A549 treated with CORT108297 at 1 μM for 4 hours (cell line): ENCODE measurements at places on chromosomes 2 and 18. TPM values are rescaled to one million over a fixed set of nuclear protein-coding genes. Genes with fewer than 3 reads are reported as not detected.

SPR gene
- 97.1 to 146 TPM (median 140 TPM) in 5 replicates for total RNA-seq

CHMP1B gene
- total RNA-seq = 42.9 to 51.4 TPM (median 46.4 TPM) in 5 replicates

TTC39C gene
- total RNA-seq = 8.0 to 12.8 TPM (median 11.8 TPM) in 5 replicates

IGFBP5 gene
- 0.10 to 0.27 TPM (median 0.19 TPM) in 5 replicates for total RNA-seq

LIMS3 gene
- total RNA-seq = not detected in 5 replicates

ABCA12 gene
- total RNA-seq = 0.15 to 0.40 TPM (median 0.29 TPM) in 5 replicates

ALPP gene
- 0.59 to 0.81 TPM (median 0.74 TPM) in 5 replicates for total RNA-seq

KLF7 gene
- 15.5 to 27.5 TPM (median 23.3 TPM) in 5 replicates for total RNA-seq

BMP10 gene
- total RNA-seq = not detected in 5 replicates

REG1B gene
- total RNA-seq = not detected in 5 replicates

ECEL1 gene
- total RNA-seq = 0.12 to 0.27 TPM (median 0.14 TPM) in 5 replicates

AOX1 gene
- 2.8 to 4.2 TPM (median 3.5 TPM) in 5 replicates for total RNA-seq

ABCG5 gene
- total RNA-seq = not detected in 5 replicates

RBKS gene
- total RNA-seq = 7.3 to 8.8 TPM (median 7.9 TPM) in 5 replicates

FIGN gene
- 1.7 to 2.7 TPM (median 2.2 TPM) in 5 replicates for total RNA-seq

KIDINS220 gene
- 15.2 to 21.7 TPM (median 19.4 TPM) in 5 replicates for total RNA-seq

SLC11A1 gene
- total RNA-seq = 0.15 to 0.41 TPM (median 0.28 TPM) in 5 replicates

NPHP1 gene
- 6.6 to 8.8 TPM (median 7.2 TPM) in 5 replicates for total RNA-seq

UNC80 gene
- total RNA-seq = not detected in 5 replicates

C2orf78 gene
- total RNA-seq = not detected in 5 replicates

DCDC2C gene
- 0.22 to 0.55 TPM (median 0.52 TPM) in 5 replicates for total RNA-seq

RFTN2 gene
- total RNA-seq = 0.01 TPM in 1 of 5 replicates, not detected in the others

RTP5 gene
- not detected in 5 replicates for total RNA-seq

MAP3K2 gene
- total RNA-seq = 12.4 to 24.4 TPM (median 18.4 TPM) in 5 replicates

CFAP53 gene
- 0.30 to 0.41 TPM (median 0.37 TPM) in 5 replicates for total RNA-seq

NEU4 gene
- 0.07 to 0.41 TPM (median 0.24 TPM) in 5 replicates for total RNA-seq

UPP2 gene
- not detected in 5 replicates for total RNA-seq

SPC25 gene
- total RNA-seq = 15.7 to 21.5 TPM (median 20.3 TPM) in 5 replicates

C1QL2 gene
- 0.06 to 0.20 TPM (median 0.07 TPM) in 5 replicates for total RNA-seq

SCN2A gene
- 0.01 to 0.06 TPM (median 0.02 TPM) in 4 of 5 replicates, not detected in the other for total RNA-seq

MC4R gene
- total RNA-seq = not detected in 5 replicates

CCDC74A gene
- 12.7 to 19.2 TPM (median 15.0 TPM) in 5 replicates for total RNA-seq

DCC gene
- total RNA-seq = not detected in 5 replicates

PLCL1 gene
- 0.02 TPM in 1 of 5 replicates, not detected in the others for total RNA-seq

COL6A3 gene
- 0.07 to 0.20 TPM (median 0.09 TPM) in 5 replicates for total RNA-seq

GLI2 gene
- 17.1 to 28.0 TPM (median 24.1 TPM) in 5 replicates for total RNA-seq

EVX2 gene
- total RNA-seq = not detected in 5 replicates

DRC1 gene
- total RNA-seq = 0.19 to 0.34 TPM (median 0.25 TPM) in 5 replicates

ARHGEF4 gene
- 5.7 to 9.0 TPM (median 8.2 TPM) in 5 replicates for total RNA-seq

HOXD9 gene
- 0.82 to 1.7 TPM (median 1.5 TPM) in 5 replicates for total RNA-seq

UGT1A5 gene
- total RNA-seq = not detected in 5 replicates

FOXI3 gene
- total RNA-seq = 0.05 TPM in 1 of 5 replicates, not detected in the others

IL36B gene
- total RNA-seq = 0.09 to 0.19 TPM in 2 of 5 replicates, not detected in the others

IL37 gene
- total RNA-seq = not detected in 5 replicates

PAIP2B gene
- 0.25 to 0.35 TPM (median 0.27 TPM) in 5 replicates for total RNA-seq
